ENCODE measurements at places on chromosomes 16 and 17.
A peak's percentile ranks its signal among the peaks of the same experiment; 100 is the strongest.

GRCh38 chr16:75482434-75483205 is 12.6 kb downstream of the CHST6 start:
- no peak for DNase-seq

- DNase-seq, result no peak
Observed at GRCh38 chr17:50766222-50767023, 895 bp downstream of the ANKRD40CL start.

DNA sequence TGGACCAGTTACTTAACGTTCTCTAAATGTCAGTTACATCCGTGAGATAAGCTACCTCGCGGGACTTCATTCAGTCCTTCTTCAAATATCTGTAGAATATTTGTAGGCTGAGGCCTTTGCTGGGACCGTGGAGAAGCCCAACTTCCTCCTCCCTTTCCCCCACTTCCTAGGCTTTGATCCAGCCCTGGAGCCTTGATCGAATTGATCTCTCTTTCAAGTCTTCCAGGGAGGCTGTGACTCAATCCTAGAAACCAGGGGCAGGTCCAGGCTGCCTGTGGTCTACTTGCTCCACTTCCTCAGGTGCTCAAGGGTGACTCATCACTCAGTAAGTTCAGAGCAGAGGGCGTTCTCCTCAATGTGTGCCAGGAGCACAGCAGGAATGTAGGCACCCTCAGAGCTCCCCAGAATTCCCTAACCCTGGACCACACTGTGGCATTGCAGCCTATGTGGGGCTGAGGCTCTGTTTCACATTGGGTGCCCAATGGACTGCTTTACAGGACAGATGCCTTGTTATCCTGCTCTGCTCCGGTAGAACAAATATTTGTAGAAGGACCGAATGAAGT is 11.2 kb upstream of the CEP20 start:
- no peak for DNase-seq

DNA sequence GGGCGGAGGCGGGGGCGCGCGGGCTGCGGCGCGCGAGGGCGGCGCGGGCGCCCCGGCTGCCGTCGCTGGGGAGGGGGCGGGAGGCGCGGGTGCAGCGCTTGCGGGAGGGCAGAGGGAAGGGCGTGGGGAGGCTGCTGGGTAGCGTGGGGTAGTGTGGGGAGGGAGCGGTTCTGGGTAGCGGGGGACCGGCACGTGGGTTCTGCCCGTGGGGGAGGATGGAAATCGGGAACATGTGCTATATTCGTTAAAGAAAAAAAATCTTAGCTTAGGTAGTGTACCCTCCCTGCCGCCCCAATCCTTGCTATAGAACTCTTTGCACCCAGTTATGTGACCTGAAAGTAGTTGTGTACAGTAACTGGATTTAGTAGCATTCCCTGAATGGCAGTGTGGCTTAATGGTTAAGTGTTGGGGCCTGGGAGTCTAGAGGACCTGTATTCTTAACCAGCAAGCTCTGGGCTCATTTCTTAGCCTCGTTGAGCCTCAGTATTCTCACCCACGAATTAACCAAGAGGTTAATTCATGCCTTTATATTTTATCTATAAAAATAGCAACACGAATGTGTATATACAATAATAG is 646 bp downstream of the RABEP1 start:
- peak; percentile 10 for DNase-seq

GRCh38 chr17:62780951-62781350 is 27.2 kb downstream of the MARCHF10 start:
- no peak for DNase-seq

DNA sequence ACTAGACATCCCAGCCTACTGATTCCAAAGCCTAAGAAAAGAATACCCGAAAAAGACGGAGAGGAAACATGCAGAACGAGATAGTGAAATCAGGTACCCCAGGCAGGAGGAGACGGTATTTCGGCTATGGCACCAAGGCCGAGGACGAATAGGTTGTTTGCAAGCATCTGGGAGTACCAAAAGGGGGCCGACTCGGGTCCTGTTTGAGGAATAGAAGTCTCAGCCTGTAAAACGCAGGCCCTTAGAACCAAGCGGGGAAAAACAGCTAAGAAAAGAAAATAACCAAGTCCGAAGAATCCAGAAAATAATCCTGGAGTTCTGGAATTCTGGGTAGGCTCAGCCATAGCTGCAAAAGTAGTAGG is 537 bp downstream of the SLC35B1 start:
- peak; percentile 17 for DNase-seq

- DNase-seq, result no peak
Observed at GRCh38 chr16:9941245-9941644, 241.0 kb downstream of the GRIN2A start.

DNA sequence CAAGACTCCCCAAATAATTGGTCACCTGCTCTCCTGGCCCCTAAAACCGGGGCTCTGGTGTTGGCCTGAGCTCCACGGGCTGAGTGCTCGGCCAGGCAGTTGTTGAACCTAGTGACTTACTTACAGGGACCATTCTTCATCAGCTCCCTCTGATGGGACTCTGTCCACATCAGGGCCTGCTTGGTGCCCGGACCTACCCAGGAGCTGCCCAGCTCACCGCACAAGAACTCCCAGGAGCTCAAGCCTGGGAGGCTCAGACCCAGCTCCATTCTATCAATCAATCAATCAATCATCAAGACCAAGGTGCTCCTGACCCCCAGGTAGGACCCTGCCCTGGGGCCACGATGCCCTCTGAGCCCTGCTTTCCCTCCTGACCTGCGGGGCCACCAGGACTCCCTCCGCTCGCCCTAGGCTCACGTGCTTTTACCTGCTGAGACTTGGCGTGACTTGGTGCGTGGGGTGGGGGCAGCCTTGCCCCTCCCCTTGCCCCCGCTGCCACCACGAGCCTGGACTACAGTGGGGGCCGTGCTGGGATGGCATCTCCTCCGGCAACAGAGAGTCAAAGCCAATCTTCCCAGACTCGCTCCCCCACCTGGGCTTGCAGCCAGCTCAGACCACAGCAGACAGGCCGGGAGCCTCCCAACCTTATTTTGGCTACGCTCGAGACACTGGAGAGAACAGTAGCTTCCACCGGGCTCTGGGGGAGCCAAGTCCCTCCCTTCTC is 15.7 kb downstream of the IL34 start:
- DNase-seq, result peak; percentile 21
